Fibroblast of lung (primary cell): ENCODE measurements at places on chromosomes 2 and 18.
A peak's percentile ranks its signal among the peaks of the same experiment; 100 is the strongest.

DNA sequence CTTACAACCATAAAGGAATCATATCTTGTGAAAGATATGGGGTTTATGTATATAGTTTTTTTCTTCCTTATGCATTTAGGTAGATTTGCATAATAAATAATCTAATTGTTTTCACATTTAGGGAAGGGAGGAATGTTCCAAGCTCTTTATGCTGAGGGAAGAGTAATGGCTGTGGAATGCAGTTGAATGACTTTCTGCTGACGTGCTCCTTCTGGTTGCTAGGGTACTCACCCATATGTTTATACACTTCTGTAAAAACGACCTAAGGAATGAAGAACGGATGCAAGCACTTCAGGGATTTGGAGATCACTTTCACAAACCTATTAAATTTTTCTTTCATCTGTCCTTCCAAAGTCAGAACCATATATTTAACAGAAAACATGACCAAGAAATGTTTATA, 29.2 kb upstream of the PPP4R1 start:
- DNase-seq: peak; percentile 97

DNA sequence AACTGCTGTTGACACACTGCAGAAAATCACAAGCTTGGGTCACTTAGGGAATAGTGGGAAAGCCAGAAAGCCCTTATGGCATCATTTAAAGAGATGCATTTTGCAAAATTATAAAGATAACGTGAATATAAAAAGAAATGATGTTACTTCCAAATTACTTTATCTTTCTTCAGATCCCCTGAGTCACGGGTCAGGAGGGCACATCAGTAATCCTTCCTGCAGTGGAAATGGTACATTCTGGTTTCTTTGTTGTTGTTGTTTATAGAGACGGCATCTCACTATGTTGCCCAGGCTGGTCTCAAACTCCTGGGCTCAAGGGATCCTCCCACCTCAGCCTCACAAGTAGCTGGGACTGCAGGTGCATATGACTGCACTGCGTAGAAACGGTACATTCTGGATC, 9.8 kb upstream of the EPG5 start:
- DNase-seq: no peak

- DNase-seq: no peak
Measured at GRCh38 chr18:10128921-10129501, 215.2 kb downstream of the VAPA start.

DNA sequence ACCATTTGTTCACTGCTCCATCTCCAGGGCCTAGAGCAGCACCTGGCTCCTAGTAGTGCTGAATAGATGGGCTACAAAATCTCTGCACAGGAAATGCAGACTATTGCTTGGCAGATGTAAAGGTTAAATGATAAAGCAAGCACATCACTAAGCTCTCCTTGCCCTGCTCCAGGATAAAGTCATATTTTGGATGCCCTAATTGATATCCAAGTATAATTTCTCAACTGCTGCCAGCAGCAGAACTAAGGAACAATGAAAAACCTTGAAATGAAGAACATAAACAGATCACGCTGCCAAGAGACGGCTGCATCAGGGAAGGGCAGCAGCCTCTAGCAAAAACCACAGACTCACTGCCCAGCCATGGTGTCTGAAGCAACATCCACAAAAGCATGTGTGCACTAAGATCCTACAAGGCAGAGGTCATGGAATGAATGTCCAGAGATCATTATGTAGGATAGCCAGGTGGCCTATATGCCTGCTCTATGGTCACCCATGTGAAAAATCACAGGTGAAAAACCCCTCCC, 134.7 kb downstream of the TMEM163 start:
- DNase-seq: no peak

GRCh38 chr18:23131693-23132319, 3.5 kb upstream of the CABLES1 start:
- DNase-seq: peak; percentile 68

DNA sequence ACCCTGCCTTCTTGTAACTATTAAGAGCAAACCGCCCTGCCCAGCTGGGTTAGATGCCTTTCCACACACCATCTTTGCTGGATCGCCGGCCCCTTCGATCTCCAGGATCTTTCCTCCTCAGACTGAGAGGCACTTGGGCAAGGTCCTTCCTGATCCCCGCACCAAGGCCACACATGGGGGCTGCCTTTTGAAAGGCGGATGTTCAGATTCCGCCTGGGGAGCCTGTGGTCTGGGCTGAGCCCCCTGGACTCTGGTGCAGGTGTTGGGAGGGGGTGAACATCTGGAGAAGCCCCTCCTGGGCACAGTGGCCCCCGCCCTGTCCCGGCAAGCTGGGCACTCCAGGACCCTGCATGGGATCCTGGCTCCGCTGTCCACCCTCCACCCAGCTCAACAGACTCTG, 135.4 kb upstream of the HDAC4 start:
- no peak for DNase-seq

- no peak for DNase-seq
Measured at GRCh38 chr2:16637304-16637703, 28.3 kb downstream of the CYRIA start.

- DNase-seq: no peak
Measured at GRCh38 chr2:157469726-157470125, 25.8 kb upstream of the CYTIP start.

DNA sequence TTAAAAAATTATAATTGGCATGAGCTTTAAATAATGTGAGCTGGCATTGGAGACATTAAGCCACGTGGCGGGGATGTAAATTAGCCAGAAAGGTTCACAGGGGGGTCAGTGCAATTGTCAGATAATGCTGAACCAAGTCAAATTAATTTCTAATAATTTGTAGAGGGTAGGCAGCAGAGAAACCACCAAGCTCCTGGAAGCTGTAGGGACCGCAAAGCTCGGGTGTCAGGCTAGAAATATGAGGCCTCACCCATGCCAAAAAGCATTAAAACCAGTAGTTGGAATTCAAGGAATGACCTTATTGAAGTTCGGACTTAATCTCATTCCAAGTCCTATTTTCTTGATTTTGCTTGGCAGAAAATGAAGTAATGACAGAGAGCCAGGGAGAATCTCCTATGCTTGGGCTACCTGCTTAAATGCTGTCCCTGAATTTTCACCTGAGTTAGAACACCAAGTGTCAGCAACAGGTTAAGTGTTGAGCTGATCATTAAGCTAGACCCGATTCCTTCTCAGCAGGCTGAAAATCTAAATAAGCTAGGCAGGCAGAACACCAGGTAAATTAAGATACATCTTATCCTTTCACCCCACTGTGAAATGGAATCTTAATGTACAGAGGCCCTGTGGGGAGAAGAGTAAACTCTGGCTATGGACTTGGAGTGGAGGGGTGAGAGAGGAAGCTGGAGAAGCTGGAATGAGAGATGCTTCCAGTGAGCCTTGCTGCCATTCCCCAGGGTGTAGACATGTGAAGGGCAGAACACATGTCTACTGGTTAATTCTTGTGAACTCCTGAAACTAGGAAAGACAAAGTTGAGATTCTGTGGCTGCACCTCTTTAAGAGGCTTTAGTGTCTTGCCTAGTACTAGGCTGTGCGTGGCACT, 520.0 kb downstream of the SLC4A3 start:
- DNase-seq: peak; percentile 92

- DNase-seq: no peak
Measured at GRCh38 chr2:164560902-164561301, 60.4 kb downstream of the GRB14 start.

- peak; percentile 30 for DNase-seq
Measured at GRCh38 chr2:181157326-181157725, 176.9 kb downstream of the UBE2E3 start.

DNA sequence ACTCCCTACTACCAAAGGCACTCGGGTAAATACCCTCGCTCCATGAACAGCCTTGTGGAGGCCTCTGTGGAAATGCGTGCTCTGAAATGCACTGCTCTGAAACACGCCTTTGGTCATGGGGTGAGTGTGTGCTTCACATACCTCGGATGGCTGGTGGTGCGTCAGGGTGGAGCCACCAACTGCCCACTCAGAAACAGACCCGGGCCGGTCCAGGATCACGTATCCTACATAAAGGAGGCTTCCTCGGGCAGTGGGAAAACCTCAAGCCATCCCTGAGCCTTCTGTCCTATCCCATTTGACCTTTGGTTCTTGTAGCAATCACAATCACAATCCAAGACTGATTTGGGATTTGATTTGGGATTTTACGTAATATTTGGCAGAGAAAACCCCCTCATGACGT, 53.5 kb upstream of the ZNF516 start:
- DNase-seq: no peak

DNA sequence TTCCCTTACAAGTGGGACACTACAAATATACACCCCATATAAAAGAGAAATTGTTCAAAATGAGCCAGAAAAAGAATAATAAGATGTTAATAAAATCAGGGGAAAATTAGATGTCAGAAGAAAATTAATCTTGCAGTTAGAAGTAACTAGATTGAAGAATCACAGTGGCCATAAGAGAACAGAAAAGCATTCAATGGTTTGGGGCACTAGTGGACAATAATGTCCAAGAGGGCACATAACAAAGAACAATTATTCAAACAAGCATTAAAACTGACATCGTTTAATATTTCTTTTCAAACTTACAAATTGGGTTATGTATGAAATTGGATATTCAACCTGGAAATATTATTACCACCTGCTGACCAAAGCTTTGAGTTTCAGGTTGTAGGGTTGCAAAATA, 12.9 kb downstream of the TCF4 start:
- DNase-seq: no peak

DNA sequence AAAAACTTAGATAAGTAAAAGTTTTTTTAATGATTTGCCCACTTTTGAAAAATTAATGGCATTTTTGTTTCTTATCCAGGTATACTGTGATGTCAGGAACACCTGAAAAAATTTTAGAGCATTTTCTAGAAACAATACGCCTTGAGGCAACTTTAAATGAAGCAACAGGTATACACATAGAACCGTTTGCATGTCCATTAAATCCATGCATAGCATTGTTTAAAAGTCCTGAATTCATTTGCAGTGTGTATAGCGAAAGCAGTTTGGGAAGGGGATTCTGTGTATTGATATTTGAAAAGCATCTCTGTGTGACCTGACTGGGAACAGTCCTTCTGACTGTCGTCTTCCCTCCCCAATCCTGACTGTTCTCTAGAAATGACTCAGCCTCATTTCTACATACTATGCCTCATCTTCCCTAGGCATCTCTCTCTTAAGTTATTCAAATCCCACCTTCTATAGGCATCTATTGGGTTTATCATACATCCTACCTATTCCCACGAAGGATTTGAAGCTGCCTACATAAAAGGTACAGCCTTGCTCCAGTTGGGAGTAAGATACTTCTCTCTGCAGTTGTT, 79.2 kb upstream of the MAP3K20 start:
- peak; percentile 43 for DNase-seq

DNA sequence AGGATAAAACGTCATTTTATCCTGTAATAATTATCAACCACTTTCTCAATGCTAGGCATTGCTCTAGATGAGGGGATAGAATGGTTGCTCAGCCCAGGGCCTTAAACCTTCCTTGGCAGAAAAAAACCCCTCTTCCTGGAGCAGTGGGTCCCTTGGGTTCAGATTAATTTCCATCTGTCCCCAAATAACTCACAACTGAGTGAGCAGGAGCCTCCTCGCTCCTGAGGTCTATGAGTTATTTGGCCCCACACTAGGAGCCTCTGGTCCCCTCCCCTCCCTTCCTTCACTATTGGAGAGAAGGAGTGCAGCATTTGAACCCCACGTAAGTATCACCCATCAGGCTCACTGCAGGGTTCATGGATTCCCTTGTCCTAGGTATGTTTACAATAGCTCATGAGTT, 157.5 kb upstream of the FHL2 start:
- no peak for DNase-seq

DNA sequence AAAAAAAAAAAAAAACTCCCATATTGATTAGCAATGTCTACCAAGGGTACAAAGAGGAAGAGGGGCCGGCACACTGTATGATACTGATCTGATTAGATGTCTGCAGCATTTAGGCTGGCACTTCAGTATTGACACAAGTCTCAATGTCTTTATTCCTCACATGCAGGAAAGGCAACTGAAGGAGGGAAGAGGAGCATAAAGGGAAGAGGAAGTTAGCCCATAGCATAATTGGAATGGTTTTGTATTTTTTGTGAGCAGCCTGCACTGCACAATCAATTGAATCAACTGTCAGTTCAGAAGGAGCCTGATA, 79.0 kb downstream of the DNER start:
- no peak for DNase-seq

GRCh38 chr2:17628349-17629261, 88.1 kb downstream of the VSNL1 start:
- peak; percentile 86 for DNase-seq

- no peak for DNase-seq
Measured at GRCh38 chr18:33745871-33746545, 168.0 kb downstream of the ASXL3 start.

DNA sequence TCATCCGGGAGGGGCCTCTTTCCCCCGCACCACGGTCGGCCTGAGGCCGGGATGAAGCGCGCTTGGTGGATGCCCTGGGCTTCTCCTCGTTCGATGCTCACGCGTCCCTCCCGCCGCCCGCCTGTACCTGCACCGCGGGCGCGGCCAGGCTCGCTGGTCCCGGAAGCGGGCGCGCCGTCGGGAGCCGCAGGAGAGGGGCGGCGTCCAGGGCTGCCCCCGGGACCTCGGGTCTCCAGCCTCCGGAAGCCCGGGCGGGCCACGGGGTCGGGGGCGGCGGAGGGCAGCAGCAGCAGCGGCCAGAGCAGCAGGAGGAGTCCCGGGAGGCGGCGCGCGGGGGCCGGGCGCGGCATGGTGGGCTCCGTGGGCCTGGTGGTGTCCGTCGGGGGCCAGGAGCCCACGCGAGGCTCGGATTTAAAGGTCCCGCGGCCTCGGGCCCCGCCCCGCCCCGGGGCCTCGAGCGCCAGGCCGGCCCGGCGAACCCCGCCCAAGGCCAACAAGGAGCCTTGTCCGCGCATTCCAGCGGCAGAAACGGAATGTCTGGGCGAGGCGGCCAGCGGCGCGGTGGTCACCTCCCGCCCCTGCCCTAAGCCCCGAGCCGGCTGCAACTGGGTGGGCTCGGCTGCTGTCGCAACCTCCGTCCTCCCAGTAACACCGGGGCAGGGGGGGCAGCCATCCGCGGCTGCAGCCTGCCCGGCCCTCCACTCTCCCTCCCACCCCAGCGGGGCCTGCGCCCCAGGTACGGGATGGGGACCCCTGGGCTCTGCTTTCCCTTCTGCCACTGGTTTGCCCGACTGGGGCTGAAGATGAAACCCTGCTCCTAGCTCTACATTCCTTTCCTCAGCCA, at the start of gene MATN3:
TSS of gene MATN3 (minus strand) at position 387 of the 844 bp plus-strand sequence. CDS start at position 350, 37 bp downstream.
- DNase-seq: peak; percentile 20

DNA sequence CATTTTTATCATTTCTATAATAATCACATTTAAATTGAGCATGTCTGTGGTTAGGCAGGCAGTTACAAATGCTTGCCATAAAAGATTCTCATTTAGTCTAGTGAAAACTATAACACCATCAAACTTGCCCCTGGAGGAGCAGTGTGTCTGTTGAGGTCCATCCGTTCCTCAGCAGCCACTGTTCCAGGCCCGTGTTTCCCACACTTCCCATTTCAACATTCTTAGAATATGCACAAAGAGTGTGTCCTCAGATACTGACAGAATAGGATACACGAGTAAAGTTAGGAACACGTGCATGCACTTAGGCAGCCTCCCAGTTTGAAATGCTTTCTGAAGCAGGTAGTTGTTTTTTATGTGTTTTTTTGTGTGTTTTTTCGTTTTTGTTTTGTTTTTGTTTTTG, 39.9 kb downstream of the NCK2 start:
- no peak for DNase-seq

- no peak for DNase-seq
Measured at GRCh38 chr2:99595373-99595772, 105.6 kb upstream of the REV1 start.

- peak; percentile 69 for DNase-seq
Measured at GRCh38 chr2:5520463-5520972, 171.7 kb upstream of the SOX11 start.
